CD4-positive, alpha-beta T cell treated with Interferon alpha-2 for 1 hour (primary cell): ENCODE measurements at places on chromosomes 6 and 20.
A peak's percentile ranks its signal among the peaks of the same experiment; 100 is the strongest.

DNA sequence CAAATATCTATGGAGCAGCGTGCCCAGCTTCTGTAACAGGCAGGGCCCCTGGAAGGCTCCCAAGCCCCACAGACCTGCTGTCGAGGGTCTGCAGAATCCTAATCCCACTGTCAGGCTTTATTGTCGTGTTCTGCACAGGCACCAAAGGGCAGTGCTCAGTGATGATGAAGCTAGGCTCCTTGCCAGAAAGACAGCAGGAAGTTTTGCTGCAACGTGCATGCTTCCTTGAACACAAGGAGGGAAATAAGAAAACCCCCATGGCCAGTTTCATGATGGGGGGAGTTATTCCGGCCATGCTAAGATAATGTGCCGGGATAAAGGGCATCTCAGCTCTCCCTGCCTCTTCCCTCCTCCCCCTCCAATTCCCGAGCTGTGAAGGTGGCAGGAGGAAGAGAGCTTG, 109.4 kb upstream of the KCNG1 start:
- DNase-seq, result no peak

DNA sequence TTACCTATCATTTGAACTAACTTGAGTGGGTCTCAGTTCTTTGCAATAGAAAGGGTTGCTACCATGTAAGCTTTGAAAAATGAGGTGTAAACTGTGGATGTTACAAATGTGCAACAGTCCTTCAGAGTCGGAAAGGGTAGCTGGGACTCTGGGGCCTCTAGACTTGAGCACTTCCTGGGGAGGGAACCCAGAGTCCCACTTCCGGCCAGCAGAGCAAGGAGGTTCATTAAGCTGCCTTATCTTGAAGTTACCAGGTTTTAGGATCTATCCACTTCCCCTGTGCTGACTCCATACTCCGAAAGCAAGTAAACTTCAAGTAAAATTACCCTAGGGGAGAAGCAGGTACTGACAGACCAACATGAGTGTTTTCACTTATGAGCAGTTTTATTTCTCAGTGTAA, 9.4 kb downstream of the TRIM10 start:
- DNase-seq, result no peak

GRCh38 chr20:47392015-47392720, 35.7 kb upstream of the ZMYND8 start:
- DNase-seq, result no peak

GRCh38 chr20:20946122-20946759, 159.9 kb downstream of the LINC00237 start:
- DNase-seq, result no peak

GRCh38 chr6:156658186-156658965, 118.8 kb upstream of the ARID1B start:
- DNase-seq, result no peak

- DNase-seq, result no peak
Observed at GRCh38 chr6:6333501-6333900, 13.0 kb upstream of the F13A1 start.

GRCh38 chr20:45405571-45406259, 2.4 kb upstream of the DBNDD2 start:
- no peak for DNase-seq

- DNase-seq, result no peak
Observed at GRCh38 chr6:44061375-44062104, 65.7 kb downstream of the MRPL14 start.

GRCh38 chr6:43575105-43575771, 600 bp downstream of the XPO5 start:
- DNase-seq, result no peak

GRCh38 chr20:5973172-5973571, 22.7 kb downstream of the MCM8 start:
- no peak for DNase-seq

GRCh38 chr20:61252601-61253263, 671 bp downstream of the CDH4 start:
- no peak for DNase-seq

DNA sequence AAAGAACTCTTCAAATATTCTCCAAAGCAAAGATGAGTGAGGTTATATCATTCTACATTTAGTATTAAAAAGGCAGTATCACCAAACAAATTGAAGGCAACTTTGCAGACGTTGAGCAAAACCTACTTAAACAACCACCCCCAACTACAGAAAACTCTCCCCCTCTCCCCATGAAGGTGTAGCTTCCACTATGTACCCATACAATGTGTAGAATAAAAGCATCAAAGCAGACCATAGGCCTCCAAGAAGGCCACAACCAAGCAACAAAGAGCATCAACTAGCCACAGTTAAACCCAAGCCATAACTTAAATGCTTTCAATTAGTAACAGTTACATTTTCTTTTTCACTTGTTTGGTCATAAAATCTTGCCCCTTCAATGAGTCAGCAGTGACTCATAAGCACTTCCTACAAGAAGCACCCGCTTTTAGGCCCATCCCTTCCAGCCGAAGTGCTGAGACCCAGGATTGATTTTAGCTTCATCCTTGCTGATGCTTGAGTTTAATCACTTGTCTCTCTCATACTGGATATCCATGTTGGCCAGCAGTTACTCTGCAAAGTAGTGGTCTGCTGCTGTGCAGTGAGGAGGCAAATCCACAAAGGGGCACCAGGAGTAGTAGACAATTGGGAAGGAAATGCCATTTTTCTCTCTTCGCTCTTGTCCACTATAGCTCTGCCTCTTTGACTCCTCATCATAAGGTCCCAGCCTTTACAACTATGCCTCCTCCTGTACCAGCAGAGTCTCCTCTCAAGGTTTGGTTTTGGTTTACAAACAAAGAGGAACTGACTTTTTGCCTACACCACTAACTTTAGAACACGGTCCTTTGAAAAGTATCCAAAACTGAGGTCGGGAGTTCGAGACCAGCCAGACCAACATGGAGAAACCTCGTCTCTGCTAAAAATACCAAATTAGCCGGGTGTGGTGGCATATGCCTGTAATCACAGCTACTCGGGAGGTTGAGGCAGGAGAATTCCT, 8.4 kb upstream of the NUP153 start:
- DNase-seq, result peak; percentile 44

- DNase-seq, result no peak
Observed at GRCh38 chr6:130908188-130908587, 81.0 kb downstream of the SMLR1 start.

GRCh38 chr6:5898563-5898962, 108.2 kb downstream of the NRN1 start:
- DNase-seq, result no peak

DNA sequence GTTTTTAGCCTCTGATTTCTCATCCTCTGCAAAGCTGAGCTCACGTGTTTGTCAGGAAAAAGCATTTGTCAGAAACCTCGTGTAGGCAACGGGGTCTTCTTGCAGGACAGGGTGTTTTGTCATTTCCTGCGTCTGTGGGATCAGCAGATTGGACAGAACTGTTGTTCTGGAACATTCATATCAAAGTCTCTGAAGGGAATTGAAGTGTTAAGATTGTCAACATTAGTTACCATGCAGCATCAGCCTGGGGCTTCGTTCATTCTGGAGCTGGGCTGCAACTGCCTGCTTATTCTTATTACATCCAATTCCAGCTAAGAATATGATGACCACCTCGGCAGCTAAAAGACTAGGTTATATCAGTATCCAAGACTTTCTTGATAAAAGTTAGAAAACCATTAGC, 71.0 kb upstream of the RALGAPA2 start:
- no peak for DNase-seq
